ENCODE measurements at places on chromosomes 3 and 15.

GRCh38 chr3:190641564-190641963, 127.7 kb downstream of the IL1RAP start:
- DNase-seq, result no peak

DNA sequence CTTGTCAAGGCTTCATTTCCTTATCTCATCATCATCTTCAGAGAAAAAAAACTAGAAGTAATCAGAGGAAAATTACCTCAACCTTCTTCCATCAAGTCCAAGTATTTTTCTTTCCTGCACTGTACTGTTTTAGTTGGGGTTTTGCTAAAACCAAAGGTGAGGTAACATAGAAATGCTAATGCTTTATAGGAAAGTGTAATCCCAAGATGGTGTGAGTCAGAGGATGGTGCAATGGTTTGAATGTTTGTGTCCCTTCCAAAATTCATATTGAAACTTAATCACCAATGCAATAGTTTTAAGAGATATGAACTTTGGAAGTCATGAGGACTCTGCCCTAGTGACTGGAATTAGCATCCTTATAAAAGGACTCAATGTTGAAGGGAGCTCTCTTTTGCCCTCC, 79.5 kb downstream of the KBTBD8 start:
- DNase-seq, result no peak

DNA sequence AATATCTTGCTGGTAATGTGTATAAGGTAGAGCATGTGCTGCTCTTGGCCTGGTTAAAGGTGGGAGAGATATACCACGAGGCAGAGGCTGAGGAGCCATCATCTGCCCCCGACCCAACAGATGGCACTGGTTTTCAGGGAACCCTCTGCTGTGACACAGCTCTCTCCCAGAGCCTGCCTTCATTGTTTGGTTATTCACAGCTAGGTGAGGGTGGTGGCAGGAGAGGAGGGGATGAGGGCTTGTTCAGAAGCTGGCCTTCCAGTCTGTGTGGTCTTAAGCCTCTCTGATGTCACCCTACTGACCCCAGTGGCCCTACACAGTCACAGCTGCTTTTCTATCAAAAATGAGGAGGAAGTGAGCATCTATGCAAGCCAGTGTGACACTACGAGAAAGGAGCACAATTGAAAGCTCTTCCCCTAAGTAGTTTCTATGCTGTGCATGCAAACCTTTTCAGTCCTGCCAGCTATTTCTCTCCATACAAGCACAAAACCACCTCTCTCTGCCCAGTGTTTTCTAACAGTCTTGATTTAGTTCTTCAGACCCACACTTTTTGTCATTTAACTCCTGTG, 258.4 kb upstream of the AGTR1 start:
- DNase-seq, result no peak

DNA sequence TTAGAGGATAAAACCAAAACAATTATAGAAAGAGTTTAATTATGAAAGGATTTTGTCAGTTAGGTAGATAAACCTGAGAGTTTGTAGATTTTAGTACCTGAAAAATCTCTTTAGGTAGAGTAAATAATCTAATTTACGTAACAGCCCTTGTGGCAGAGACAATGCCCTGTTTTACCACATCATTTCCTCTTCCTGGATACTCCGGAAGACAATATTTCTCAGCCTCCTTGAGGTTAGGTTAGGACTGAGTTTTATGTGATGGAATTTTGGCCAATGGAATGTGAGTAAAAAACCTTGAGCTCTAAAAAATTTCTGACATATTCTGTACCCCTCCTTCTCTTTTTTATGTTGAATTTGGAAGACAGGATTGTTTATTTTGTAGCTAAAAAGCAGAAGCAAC, 50.7 kb upstream of the TPRG1 start:
- no peak for DNase-seq

DNA sequence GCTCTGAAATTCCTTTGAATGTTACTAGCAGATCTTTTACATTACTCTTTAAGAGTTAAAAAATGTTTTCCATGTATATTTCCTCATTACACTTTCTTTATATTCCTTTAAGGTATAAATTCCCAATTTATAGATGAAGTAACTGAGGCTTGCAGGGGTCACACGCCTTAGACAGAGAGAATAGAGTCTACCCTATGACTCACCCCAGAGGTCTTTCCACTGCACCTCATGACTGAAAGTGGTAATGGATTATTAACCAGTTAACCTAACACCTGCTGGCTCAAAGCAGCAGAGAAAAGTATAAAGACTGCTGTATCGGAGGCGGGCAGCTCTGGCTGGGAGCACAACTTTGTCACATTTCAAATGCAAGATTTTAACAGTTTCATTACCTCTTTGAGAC, 37.7 kb downstream of the LDHAL6B start:
- DNase-seq, result no peak

DNA sequence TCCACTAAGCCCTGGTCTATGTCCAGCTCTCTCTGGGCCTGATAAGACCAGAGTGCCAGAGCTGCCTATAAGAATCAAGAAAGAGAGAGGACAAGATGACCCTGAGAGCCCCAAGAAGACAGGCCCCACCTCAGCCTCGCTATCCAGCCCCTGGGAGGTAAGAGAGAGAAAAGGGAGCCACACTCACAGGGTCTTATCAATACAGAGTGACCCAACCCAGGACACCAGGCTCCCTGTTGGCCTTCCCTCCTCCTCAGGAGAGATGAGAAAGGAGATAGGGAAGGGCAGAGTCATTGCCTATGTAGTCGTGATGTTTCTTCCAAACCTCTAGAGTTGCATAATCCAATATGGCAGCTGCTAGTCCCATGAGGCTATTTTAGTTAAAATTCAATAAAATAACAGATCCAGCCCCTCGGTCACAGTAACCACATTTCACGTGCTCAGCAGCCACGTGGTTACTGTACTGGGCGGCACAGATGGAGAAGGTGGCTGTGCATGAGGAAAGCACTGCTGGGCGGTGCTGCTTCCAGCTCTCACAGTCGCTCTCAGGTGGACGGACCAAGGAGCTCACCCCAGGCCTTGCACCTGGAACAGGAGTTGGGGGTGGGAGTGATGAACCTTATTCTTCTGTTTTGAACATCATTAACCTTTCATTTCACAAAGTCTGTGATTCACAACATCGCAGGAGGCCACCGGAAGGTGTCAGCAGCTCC, 525.8 kb downstream of the SHQ1 start:
- no peak for DNase-seq

DNA sequence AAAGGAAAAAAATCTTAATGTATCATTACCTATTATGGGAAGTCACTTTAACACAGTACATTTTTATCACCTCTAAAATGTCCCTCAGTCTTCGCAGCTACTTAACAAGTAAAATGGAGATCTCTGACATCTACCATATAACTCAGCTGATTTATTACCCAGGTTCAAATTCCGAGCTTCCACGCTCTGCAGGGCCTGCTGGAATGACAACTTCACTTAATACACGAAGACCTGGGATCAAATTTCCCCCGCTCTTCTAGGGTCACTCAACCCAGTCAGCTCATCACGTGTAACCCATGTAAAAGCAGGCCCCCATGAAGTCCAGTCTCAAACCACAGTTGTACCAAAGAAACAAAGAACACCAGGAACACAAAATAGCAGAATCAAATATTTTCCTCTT, 44.2 kb upstream of the ACP3 start:
- DNase-seq, result no peak

DNA sequence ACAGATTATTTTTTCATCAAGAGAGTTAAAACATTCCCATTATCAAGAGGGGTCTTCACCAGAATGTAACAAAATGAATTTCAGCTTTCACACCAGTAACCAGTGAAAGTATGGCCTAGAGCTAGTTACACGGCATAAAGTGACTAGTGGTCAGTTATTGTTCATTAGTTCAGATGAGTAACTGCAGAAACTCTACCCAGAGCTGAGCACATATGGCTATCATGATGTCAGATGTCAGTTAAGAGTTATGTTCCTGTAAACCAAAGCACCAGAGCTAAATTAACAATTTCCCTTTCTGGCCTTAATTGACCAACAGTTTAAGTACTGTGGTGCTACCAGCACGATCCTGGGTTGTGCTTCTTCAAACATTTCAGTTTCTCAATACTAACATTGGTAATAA, 6.6 kb upstream of the MRPS25 start:
- DNase-seq, result no peak

DNA sequence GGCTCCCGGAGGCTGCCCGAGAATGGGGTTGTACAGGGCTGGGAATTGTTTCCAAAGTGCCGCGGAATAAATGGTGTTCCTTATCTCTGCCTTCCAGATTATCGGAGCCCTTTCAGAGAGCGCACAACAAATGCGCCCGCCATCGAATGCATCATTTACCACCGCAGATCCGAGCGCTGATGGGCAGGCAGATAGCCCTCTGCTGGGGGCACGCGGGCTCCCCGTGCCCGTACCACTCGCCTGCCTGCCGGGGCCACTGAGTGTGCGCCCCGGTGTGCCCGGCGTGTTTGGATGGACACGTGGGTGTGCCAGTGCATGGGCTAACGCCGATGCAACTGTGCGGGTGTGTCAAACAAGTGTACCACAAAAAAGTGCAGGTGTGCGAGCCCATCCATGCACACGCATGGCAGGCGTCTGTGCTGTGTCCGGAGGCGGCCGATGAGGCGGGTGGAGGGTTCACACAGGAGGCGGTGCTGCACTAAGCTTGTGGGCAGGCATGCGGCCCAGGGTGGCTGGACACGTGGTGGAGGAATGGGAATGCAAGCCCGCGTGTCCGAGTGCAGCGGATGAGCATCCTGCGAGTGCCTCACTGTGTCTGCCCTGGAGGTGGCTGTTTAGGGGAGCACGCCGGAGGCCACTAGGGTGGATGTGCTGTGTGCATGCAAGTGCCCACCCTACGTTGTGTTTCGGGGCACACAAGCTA, 3.8 kb upstream of the GATA2 start:
- DNase-seq, result no peak

DNA sequence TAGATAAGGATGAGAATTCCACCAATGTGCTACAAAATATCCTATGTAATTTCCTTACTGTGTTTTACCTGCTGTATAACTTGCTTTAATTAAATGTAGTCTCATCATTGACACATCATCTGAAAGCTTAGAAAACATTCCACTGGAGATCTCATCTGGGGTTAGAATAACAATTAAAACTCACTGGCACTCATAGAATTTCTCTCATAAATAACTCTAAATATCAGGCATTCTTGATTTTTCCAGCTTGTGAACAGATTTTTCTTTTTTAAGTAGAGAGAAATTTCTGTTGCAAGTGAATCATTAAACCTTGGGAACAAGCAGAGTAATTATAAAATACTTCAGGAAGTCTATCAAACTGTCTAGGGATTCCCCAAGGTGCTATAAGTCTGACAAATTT, 843.8 kb downstream of the NAALADL2 start:
- DNase-seq, result no peak

Data from activated T-cell treated with anti-CD3 and anti-CD28 coated beads for 48 hours (primary cell).